ENCODE measurements at places on chromosomes 6 and 20. TPM values are rescaled to one million over a fixed set of nuclear protein-coding genes. Genes with fewer than 3 reads are reported as not detected.

DNA sequence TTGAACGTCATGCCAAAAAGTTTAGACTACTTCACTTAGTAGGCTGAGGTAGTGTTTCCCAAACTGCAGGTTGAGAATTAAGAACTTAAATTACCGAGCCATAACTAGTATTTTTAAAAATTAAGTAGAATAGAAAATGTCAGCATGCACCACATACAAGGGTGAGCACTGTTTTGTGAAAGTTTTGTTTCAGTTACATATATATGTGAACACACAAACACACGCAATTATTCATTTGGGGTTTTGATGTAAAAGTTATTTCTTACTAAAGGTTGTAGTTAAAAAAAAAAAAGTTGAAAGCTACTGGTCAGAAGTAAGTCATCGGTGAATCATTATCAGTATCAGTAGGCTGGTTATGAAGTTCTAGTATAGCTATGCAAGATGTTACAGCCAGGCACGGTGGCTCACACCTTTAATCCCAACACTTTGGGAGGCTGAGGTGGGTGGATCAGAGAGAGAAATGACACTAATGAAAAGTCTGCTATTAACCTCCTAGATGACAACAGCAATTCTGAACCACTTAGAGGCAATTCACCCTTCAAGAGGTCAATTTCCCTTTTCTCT, 24.1 kb downstream of the FASTKD5 start:
- DNase-seq, result no peak

DNA sequence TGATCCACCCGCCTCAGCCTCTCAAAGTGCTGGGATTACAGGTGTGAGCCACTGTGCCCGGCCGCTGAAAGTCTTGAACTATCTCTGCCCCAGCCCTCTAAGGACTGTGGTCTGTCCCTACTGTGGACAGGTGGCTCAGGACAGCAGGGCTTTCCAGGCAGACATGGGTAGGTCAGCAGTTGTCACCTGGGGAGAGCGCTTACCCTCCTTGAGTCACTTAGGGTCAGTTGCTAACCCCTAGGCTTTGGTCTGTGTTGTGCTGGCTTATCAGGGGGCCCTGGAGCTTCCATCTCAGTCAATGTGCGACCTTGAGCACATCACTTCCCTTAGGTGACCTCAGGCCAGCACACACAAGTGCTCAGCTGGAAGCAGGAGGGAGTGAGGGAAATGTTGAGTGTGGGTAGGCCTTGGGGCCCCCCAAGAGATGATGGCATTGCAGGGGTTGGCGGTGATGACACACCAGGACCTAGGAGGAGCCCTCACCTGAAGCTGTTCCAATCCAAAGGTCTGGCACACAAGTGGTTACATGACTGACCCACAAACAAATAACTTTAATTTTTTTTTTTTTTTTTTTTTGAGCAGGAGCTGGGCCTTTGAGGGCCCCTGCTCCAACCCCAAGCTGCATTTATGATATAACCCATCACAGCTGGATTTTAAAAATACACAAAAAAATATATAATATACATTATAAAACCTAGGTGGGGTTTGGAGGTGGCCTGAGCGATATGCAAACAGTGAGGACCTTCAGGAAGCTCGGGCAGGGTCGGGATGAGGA, 5.1 kb downstream of the RPL10A start:
- no peak for DNase-seq

DNA sequence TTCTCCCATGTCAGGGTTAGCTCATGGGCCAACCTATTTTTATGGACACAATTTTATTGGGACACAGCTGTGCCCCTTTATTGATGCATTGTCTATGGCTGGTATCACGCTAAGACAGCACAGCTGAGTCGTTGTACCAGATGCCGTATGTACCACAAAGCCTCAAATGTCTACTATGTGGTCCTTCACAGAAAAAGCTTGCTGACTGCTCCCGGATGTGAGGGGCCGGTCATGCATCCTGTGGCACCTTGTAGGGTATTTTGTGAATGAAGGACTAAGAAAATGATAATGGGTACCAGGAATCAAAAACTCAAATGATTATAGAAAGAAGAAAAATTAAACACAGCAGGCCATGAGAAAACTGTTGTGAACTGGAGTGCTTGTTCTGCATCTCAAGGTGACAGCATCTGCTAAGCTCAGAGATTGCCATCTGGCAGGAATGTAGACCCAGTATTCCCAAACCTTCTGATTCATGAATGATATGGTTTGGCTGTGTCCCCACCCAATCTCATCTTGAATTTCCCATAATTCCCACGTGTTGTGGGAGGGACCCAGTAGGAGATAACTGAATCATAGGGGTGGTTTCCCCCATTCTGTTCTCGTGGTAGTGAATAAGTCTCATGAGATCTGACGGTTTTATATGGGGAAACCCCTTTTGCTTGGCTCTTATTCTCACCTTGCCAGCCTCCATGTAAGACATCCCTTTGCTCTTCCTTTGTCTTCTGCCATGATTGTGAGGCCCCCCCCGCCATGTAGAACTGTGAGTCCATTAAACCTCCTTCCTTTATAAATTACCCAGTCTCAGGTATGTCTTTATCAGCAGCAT, 248.5 kb downstream of the TSHZ2 start:
- DNase-seq, result no peak

DNA sequence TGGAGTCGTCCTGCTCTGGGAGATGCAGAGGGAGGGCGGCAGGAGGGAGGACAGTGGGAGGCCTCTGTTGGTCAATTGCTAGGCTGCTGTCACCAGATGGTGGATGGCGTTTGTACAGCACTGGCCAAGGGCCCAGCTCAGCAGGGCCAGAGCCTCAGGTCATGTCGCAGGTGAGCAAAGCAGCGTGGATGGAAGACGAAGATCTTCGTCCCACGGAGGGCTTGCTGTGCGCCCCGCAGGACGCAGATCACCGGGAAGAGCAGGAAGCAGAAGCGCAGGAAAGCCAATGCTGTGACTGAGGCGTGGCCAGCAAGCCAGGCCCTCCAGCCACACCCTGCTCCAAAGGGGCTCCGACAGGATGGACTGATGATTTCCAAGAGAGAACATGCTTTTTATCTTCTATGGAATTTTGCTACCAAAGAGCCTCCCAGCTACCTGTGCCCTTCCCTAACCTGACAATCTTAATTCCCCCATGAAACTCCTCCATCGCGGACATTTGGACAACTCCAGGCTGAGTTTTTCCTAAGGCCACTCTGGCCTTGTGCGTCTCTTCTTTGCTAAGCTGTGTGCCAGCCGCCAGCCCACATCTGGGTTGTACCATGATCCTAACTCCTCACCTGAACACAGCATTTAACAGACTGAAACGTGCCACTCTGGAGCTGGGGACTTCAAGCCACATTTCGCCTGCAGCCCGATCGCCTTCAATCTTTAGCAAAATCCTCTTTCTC, 3.5 kb upstream of the SLCO4A1 start:
- DNase-seq, result no peak

GRCh38 chr6:91330896-91331295, 744.0 kb upstream of the MAP3K7 start:
- no peak for DNase-seq

GRCh38 chr20:38198238-38198861, 33.3 kb upstream of the TGM2 start:
- no peak for DNase-seq

DNA sequence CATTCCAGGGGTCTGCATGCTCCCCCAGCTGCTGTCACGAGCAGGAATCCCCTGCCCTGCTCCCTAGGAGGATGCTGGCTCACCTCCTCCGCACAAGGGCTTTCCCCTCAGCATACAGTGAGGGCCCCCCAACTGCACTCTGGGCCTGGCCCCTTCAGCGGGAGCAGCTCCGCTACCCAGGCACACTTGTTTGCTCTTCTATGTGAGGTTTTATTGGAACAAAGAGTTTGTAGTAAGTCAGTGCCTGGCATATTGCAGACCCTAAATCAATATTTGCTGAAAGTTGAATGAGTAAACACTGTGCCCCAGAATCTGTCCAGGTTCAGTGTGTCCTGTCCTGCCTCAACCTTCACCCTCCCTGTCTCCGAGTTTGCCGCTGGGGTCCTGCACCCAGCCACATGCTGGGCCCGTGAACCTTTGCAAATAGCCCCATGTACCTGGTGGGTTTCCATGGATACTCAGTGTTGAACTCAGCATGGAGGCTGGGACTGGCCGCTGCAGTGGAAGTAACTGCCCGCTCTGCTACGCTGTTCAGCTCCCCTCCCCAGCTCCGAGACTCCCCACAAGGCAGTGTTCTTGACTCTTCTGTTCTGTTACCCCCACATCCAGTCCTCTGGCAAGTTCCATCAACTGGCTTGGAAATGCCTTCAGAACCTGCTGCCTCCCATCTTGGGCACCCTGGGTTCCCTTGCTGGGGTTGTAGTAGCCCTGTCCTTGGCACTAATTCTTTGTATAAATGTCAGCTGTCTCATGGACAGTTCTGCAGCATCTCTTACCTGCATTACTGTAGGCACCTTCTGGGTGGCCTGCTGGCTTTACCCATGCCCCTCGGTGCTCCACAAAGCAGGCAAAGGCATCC, 15.7 kb downstream of the SLC22A1 start:
- DNase-seq, result no peak

- no peak for DNase-seq
Observed at GRCh38 chr6:16700202-16700915, 60.9 kb downstream of the ATXN1 start.

DNA sequence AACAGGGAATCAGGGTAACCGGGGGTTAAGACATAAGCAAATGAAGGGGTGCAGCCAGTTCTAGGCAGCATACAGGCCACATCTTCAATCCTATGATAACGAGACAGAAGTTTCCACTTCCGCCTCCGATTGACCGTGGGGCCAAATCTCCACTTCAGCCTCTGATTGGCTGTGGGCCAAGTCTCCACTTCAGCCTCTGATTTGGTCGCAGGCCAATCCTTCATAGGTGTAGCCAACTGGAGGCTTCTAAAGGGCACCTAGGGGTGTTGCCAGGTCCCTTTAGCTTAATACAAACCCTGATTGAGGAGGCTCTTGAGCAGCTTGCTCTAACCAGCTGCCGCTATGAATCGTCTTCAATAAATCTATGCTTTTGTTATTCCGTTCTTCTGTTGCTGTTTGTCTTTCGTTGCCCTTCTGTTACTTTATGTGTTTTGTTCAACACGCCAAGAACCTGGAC, 2.1 kb upstream of the ERGIC3 start:
- DNase-seq, result peak; percentile 90

DNA sequence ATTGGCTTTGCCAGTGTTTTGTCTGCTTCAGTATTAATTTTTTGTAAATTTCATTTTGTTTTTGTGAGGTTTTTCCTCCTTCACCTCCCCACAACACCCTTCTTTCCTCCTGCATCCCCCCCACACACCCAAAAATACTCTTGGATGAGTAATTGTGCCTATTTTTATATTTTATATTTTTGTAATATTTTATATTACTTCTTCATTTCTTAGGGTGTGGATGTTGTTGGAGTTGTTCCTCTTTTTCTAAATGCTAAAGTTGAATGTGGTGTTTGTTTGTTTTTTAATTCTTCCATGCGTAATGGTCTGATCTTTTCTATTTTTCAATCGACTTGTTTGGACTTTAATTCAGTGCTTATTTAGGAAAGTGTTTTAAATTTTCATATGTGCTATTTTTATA, 420.5 kb upstream of the SOX4 start:
- no peak for DNase-seq

DNA sequence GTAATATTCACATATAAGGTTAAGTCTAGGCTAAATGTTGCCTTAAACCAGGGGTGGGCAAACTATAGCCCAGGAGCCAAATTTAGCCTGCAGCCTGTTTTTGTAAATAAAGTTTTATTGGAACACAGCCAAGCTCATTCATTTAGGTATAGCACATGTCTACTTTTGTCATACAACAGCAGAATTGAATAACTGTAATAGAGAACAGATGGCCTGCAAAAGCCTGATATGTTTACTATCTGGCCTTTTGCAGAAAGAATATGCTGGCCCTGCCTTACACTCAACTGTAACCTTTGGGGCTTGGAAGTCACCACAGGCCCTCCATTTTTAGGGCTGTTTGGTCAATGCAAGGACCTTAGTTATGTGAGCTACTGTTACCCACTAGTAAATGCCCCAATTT, 17.7 kb upstream of the BCLAF1 start:
- no peak for DNase-seq

- DNase-seq, result no peak
Observed at GRCh38 chr6:149500096-149500495, 15.3 kb upstream of the ZC3H12D start.

DNA sequence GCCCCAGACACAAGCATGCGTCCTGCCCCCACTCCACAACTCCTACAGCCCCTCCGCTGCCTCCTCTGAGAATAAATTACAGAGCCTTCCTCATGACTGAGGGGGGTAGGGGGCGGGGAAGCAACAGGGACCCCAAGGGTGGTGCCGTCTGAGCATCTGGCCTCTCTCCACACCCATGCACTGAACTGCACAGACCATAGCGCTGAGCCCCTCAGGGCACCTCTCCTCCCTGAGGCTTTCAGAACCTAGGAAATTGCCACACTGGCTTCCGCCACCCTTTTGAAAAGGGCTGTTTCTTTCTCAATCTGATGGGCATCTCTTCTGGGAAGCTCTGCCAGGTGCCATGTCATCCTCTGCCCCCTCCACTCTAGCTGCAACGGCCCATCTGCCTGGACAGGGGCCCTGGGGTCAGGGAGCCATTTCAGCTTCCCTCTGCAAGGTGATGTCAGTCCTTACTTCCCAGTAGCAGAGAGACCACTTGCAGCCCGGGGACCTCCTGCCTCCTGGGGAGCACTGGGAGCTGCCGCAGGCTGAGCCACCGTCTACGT, 2.5 kb downstream of the CST7 start:
- no peak for DNase-seq

SYCP2L gene
- total RNA-seq, result 12.5 TPM

C20orf144 gene
- total RNA-seq, result not detected

EDN3 gene
- 0.28 TPM for total RNA-seq

ATG5 gene
- 31.7 TPM for total RNA-seq

NEDD9 gene
- 8.2 TPM for total RNA-seq

PLEKHG1 gene
- 4.6 TPM for total RNA-seq

TP53INP2 gene
- 1.1 TPM for total RNA-seq

UNC93A gene
- total RNA-seq, result not detected
